ENCODE measurements at places on chromosomes 3 and 15.

DNA sequence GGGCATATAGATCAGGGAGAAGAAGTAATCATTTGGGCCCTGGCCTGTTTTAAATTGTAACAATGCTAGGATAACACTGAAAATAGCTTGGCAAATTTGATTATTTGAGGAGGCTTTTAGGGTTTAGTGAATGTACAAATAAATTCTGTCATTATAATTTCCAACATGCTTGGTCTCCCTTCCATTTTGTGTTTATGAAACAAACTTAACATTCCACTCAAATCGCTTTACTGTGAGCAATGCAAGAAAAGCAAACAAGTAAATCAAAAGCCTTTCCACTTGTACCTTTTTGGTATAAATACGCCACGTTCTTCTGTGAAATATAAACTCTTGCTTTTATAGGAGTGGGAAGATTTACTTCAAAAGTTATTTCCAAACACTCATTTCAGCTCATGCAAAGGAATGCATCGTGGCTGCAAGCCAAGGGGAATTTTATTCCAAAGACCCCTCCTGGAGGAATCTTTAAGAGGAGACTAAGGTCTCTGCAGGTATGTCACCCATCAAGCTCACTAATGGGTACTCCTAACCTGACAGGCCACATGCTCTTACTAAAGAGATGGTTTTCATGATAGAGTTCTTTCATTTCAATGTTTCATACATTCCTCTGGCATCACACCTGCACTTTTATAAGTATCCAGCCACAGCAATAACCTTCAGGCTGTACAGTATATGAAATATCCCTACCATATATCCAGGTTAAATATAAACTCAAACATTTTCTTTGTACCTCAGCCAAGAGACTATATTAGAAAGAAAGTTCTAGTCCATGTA lies 115.2 kb downstream of the P3H2 start:
- DNase-seq = no peak

GRCh38 chr3:66823009-66823397 lies 175.1 kb upstream of the KBTBD8 start:
- DNase-seq = no peak

DNA sequence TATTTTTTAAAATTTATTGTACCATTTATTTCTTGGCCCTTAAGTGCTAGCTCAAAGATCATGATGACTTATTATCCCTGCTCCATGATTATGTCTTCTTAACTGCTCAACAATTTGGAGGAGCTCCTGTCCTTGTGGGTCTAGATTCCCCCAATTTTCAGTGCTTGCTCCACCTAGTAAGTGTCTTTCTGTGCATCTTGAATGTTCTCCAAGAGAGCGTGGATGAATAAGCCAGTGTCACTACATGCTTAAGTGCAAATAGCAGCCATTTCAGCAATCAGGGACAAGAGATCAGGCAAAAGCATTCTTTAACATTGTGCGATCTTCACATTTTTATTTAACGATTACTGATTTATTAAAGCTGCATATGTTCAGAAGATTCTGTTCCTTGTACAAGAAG lies 99.4 kb downstream of the ALCAM start:
- no peak for DNase-seq

DNA sequence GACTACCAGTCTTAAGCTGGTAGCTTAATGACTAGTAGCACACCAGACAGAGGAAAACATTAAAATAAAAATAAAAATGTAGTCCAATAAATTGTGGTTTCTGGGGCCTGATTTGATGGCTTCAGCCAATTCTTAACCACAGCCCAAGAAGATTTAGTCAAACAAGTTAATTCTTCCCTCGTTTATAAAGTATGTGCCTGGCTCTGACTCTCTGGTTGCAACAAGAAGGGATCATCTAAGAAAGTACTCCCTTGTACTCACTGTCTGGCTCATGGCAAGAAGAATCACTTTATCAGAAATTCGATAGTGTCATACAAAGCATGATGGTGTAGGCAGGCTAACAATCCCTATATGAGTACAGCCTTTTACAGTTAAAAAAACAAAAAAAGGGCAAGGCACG lies 141.9 kb downstream of the P3H2 start:
- DNase-seq = no peak

- no peak for DNase-seq
These were observed 26.9 kb upstream of the ZBBX start for GRCh38 chr3:167406876-167407492.

- no peak for DNase-seq
These were observed 106.5 kb downstream of the TPRA1 start for GRCh38 chr3:127483902-127484591.

DNA sequence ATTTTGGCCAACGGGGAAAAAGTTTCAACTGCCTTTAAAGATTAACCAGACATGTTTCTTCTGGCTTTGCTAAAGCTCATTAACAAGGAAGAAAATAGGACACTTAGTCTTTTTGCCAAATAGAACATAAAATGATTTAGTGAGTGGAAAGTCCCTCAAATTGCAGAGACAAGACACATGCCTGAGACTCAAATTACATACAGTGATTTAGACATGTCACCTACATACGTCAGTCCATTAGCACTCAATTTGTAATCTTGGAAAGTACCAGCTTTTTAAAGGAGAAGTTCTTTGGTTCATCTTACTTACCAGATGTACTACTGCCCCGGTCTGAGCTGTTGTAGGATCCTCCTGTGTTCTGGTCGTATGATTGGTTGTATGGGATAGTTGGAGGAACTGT lies 1134.2 kb downstream of the ROBO1 start:
- no peak for DNase-seq

GRCh38 chr15:81724536-81724935 lies 321.3 kb downstream of the MEX3B start:
- no peak for DNase-seq

- no peak for DNase-seq
These were observed 9.7 kb upstream of the TMEM87A start for GRCh38 chr15:42282926-42283325.

DNA sequence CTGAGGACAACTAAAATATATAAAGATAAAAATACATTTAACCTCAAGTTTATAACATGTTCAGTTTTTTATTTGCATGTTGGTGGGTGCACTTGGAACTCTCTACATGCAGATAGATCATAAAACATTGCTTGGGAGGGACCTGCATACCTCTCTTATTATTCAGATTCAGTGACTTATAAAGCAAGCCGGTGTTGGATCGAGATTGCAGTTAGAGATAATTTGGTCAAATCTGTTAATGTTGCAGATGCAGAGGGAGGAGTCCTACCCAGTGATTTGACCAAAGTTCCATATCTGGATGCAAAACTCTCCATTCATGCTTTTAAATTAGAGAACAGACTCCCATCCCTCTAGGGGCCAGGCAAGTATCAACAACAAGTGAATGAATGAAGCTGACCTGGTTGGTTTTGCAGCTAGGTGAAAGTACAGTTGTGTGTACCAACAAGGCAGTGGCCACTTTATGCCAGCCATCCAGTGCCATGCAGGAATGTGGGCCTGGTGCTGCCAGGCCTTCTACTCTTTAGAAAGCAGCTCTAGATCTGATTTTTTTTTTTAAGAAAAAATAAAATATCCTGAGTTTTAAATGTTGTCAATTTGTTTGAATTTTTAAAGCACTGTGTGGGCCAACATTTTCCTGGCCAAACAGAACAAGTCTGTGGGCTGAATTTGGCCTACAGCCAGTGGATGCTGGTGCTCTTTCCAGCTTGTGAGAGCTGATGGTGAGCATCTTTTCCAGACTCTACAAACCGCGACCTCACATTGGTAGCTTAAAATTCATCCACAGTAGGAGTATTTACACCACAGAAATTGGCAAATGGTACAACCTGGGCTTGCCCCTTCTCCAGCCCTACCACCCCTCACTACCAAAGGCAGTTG lies 12.3 kb downstream of the CDIN1 start:
- no peak for DNase-seq

- no peak for DNase-seq
These were observed 2.9 kb downstream of the NGRN start for GRCh38 chr15:90268415-90268814.

GRCh38 chr15:82870727-82871320 lies 61.4 kb downstream of the WHAMM start:
- DNase-seq = no peak

GRCh38 chr15:47507221-47507985 lies 209.9 kb upstream of the SEMA6D start:
- no peak for DNase-seq

- no peak for DNase-seq
These were observed 1.3 kb downstream of the CPNE4 start for GRCh38 chr3:132033471-132033870.

GRCh38 chr3:34782871-34783270 lies 856.5 kb upstream of the ARPP21 start:
- DNase-seq = no peak

DNA sequence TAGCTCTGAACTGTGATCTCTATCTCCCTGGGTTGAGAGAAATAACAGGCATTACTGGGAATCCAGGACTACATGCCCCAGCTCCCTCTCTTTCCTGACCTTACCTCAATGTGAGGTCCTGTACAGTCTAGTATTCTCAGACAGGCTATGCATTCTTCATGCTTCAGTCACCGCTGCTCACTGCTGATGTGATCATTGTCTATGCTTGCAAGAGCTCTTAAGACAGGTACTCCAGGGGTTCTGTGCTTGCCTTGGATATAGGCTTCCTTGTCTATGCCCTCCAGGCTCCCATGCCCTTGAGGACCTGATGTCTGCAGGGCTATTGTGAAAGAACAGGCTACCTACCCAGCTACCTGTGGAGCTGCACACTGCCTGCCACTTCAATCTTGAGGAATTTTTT lies 183.6 kb downstream of the MBNL1 start:
- DNase-seq = no peak

DNA sequence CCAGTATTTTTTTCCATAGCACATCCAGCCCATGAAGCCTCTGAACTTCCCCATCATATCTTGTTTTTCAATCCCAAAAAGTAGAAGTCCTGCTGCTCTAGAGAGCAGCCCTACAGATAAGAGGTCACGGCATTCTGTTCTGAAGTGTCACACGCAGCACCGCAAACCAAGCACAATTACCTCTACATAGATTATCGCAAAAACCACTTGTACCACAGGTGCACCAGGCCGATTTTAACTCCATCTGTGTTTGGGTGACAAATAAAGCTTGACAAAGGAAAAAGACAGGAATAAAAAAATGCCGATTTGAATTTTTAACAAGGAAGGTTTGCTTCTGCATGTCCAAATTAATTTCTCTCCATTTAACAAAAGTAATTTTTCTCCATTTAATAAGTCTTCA lies 113.7 kb downstream of the MYO5A start:
- no peak for DNase-seq
